ENCODE measurements at places on chromosomes 12 and 14.

DNA sequence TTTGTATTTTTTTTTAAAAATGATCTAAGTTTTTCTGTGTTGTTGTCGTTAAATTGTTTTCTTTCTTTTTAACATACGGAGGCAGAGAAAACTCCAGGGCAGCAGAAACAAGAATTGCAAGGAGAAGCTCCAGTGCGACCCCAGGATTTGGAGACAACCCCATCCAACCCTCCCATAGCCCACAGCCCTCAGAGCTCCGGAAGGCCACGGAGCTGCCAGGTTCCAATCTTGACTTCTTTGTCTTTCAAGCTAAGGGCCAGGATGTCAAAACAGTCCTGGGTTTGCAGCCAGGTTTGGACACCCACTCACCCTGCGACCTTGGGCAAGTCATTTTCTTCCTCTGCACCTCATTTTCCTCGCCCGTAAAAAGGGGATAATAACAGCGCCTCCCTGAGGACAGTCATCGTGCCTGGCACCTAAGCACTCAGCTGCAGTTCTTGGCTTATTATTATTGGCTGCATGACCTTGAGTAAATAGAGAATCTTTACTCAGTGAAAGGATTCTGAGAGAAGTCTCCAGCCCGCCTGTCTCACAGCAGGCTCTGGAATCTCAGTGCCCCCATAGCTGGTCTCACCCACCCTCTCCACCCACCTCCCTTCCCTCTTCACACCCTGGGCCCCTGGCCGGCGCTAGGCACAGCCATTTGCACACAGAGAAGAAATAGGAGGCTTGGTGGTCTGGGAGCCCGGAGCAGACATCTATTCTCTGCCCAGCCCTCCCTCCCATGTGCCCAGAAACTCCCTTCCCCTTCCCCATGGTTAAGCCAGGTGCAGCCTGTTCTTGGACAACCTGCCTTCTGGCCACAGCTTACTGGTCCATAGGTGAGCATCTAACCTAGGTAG, 79.4 kb upstream of the BCL11B start:
- no peak for DNase-seq

- DNase-seq, result no peak
Measured at GRCh38 chr14:95396221-95396620, 76.5 kb upstream of the CLMN start.

DNA sequence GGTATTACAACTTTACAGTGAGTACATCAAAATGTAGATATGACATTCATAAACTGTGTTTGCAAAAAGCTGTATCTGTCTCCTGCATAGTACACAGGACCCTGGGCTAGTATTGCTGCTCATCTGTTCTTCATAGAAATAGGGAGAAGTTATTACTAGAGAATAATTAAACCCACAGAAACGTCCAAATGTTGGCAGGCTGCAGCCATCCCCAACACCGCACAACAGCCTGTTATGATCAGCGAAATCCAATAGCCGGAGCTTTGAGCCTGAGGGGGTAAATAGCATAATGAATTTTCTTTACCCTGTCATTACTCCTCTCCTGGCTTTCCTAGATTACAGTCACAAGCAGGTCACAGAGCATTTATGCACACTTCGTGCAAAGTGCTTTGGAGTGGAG, 178.0 kb downstream of the DACT1 start:
- no peak for DNase-seq

- DNase-seq, result no peak
Measured at GRCh38 chr12:120473807-120474615, 4.5 kb upstream of the SRSF9 start.

- no peak for DNase-seq
Measured at GRCh38 chr14:96016501-96017160, 22.5 kb upstream of the C14orf132 start.
